Progenitor cell of endocrine pancreas (in vitro differentiated cells): ENCODE measurements at places on chromosomes 4 and X. TPM values are rescaled to one million over a fixed set of nuclear protein-coding genes. Genes with fewer than 3 reads are reported as not detected.
A peak's percentile ranks its signal among the peaks of the same experiment; 100 is the strongest.

GRCh38 chr4:134490863-134491262 lies 289.3 kb upstream of the PABPC4L start:
- H3K27me3 ChIP-seq = no peaks in the 10 kb centered on the region
- no peaks in the 10 kb centered on the region for H3K4me1 ChIP-seq
- no peak overlapping the region for H3K27ac ChIP-seq
- no peak overlapping the region for H3K4me3 ChIP-seq
- DNase-seq = no peak

GRCh38 chr4:19752599-19752998 lies 499.1 kb upstream of the SLIT2 start:
- no peak for DNase-seq
- no peaks in the 10 kb centered on the region for H3K27me3 ChIP-seq
- peak overlapping the region; percentile 11 for H3K27ac ChIP-seq
- H3K4me1 ChIP-seq = peaks cover 31% of the 10 kb centered on the region
- H3K36me3 ChIP-seq = no peaks in the 10 kb centered on the region

- no peak for DNase-seq
- H3K27me3 ChIP-seq = no peaks in the 10 kb centered on the region
- no peaks in the 10 kb centered on the region for H3K36me3 ChIP-seq
- no peaks in the 10 kb centered on the region for H3K4me1 ChIP-seq
- H3K4me3 ChIP-seq = no peak overlapping the region
- no peak overlapping the region for H3K27ac ChIP-seq
Measured at GRCh38 chr4:171353535-171353934, 459.7 kb upstream of the GALNTL6 start.

DNA sequence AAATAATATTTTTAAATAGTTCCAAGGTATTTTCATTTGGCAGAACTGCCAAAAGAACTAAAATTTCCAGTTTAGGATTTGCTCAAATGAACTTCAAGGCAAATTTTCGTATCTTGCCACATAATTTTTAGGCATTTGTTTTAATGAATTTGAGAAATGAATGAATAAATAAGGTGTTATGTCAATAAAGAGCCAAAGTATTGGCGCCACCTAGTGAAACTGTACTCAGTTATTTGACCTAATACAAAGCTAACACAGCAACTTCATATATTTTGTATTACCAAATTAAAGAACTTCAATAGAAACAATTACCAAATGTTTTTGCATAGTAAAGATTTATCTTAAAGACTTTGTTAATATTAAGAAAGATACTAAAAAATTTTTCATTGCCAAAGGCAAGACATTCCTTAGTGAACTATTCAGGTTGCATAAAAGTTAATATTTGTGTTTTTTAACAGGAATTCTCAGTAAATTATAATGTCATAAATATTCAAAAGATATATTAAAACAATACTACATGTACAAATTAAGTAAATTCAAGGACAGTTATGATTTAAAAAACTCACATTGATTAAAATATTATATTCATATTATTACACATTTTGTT lies 50.3 kb downstream of the STPG2 start:
- H3K4me1 ChIP-seq = no peaks in the 10 kb centered on the region
- no peaks in the 10 kb centered on the region for H3K36me3 ChIP-seq
- no peak overlapping the region for H3K27ac ChIP-seq
- H3K27me3 ChIP-seq = no peaks in the 10 kb centered on the region
- no peak overlapping the region for H3K4me3 ChIP-seq
- no peak for DNase-seq

Gene FATE1
- total RNA-seq = 0.78 TPM in 1 of 2 replicates, not detected in the other

Gene PRKG2
- total RNA-seq = 2.9 and 3.3 TPM in 2 replicates
